ENCODE measurements at places on chromosomes 1 and 21.
A peak's percentile ranks its signal among the peaks of the same experiment; 100 is the strongest.

GRCh38 chr1:223760833-223761232 lies 48.5 kb downstream of the CAPN2 start:
- no peak for DNase-seq

DNA sequence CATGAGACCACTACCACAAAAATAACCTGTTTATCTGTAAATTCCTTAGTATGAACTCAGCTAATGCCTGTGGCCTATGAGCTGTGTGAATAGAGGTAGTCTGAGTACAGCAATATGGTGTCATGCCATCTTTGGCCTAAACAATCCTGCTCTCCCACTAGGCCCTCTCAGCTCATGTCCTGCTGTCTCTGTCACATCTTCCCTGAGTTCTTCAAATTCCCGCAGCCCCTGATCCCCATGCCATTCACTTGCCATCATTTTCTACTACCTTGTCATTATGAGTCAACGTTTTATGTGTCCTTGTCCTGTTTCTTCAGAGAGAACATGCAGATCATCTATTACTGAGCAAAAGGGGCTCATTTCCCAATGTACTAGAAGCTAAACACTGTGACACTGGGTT lies 125.6 kb downstream of the SPATA46 start:
- no peak for DNase-seq

- no peak for DNase-seq
Measured at GRCh38 chr1:53591924-53592323, 132.7 kb downstream of the DMRTB1 start.

DNA sequence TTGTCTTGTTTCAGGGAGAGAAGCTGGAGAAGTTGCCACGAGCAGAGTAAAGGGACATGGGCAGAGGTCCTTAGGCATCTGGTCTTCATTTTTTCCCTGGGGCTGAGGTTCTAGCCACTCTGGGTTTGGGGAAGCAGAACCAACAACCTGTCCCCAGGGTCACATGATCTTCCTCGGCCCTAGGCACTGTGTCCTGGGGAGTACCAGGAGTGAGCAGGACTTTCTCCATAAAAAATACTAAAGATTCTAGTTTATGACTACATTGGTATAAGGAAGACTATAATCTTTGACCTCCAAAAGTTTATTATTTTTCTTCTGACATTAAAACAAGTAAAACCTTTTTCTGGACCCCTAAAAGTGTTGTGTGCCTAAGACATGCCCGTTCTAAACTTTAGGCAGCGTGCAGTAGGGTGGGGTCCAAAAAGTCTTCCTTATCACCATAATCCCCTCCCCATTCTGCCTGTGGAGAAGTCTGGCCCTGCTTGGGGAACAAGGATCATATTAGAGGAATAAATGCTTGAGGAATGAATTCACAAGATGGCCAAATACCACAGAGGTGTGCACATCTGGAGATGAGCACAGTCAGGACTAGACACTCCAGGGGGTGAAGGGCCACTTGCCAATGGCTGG lies 19.3 kb upstream of the IGSF3 start:
- DNase-seq = no peak

DNA sequence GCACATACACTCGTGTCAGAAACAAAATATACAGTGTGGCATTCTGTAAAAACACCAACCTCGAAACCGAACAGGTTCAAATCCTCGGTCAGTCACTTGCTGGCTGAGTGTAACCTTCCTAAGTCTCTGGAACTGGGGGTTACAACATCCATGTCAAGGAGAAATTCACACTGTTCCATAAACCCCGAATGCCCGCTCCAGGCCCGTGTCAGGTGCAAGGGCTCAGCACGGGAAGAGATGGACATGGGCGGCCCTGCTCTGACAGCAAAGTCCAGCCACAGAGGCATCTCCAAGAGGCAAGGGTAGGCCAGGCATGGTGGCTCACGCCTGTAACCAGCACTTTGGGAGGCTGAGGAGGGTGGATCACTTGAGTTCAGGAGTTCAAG lies 79.5 kb downstream of the SLC66A1 start:
- no peak for DNase-seq

GRCh38 chr21:15514073-15514946 lies 215.5 kb upstream of the USP25 start:
- DNase-seq = peak; percentile 30

- DNase-seq = no peak
Measured at GRCh38 chr1:9612162-9612845, 23.6 kb downstream of the TMEM201 start.

DNA sequence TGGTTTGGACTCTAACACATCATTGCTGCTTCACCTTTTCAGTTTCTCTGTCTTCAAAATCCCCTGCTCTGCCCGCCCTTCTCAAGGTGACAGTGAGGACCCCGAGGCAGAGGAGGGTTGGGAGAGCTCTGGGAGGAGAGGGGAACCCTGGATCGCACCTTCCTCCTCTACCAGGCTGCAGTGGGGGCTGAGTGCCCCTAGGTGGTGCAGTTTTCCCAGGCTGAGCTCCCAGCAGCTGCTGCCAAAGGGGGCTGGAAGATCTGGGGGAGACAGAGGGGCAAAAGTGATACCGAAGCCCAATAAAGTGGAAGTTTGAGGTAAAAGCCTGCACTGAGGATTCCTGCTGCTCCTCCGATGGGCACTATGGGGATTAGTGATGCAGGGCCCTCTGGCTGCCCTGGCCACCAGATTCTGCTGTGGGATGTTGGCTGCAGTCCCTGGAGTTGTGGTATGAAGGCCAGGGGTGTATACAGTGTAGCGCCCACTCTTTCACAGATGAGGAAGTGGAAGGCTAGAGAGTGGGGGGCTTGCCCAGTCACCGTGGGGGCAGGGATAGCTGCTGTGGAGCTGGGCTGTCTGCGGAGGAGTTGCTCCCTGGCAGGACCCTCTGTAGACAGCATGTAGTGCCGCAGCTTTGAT lies 40.7 kb upstream of the SCMH1 start:
- DNase-seq = peak; percentile 19

DNA sequence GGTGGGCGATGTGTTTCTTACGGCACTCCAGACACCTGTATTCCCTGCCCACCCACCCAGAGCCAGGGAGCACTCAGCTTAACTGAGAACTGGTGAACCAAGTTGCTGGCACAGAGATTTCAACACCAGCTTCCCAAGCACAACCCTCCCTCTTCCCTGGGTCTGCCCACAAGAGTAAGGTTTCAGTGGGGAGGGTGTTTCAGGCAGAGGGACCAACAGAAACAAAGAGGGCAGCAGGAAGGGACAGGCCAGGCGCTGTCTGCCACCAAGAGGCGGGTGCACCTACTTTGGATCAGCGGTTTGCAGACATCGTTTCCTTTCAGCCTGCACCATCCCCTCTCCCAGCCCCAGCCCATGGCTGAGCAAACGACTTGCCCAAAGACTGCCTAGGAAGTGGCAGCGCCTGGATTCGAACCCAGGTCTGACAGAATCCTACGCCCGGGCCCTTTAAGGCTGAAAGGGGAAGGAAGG lies 21.9 kb upstream of the ALDH4A1 start:
- DNase-seq = no peak

DNA sequence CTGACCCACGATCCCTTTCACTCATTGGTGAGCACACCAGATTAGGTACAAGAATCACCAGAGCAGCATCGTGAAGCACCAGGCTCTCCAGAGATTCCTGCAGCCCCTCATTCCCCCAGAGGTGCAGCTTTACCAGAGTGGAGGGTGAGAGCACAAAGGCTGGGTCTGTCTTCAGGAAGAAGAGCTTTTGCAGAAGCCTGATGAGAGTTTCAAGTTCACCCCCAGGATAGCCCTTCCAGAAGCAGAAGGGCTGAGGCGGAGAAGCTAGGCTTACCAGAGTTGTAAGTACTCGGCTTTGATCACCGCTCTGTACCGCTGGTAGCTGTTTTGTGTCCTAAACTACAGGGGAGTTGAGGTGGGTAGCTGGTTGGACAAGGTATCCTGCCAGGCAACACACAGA lies 3.1 kb downstream of the TSSK3 start:
- DNase-seq = no peak

DNA sequence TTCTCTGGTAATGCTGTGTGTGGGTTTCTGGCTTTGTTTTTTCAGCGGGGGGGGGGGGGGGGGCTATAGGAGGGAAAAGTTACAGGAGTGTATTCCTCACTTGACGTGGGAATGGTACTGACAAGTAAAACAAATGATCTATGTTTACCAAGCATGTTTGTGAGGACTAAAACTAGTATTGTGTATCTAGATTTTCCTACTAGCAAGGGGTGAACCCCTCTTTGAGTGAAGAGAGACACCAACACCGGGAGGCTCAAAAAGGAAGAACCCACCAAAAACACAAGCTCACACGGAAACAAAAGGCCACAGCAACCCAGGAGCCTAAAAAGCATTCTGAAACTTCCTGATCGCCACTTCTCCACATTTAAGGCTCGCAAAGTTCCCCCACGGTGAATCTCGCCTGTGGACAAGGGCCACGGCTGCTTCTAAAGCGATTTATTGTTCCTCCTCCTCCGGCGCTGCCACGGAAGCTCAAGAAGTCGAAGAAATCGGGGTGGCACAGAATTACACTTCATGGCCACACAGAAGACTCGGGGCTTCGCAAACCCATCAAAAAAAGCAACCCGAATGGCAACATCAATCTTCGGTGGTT lies 703 bp downstream of the PUM1 start:
- no peak for DNase-seq

GRCh38 chr1:184449916-184450315 lies 63.1 kb downstream of the C1orf21 start:
- no peak for DNase-seq

- DNase-seq = no peak
Measured at GRCh38 chr1:172699695-172700227, 40.9 kb downstream of the FASLG start.

DNA sequence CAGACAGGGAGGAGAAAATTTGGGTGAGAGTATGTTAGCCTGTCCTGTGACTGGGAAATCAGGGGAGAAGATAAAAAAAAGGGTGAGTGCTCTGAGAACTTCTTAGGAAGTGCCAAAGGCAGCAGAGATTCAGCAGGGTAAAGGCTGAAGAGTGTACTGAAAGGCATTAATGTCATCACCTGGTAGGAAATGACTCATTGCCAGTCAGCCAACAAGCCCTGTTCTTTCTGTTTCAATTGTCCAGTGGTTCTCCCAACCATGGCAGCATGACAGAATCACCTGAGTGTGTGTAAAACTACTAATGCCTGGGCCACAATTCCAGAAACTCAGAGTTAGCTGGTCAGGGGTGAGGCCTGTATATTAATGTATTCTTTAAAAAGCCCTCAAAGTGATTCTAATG lies 83.5 kb downstream of the INTS7 start:
- no peak for DNase-seq

- no peak for DNase-seq
Measured at GRCh38 chr1:156465747-156466365, 34.7 kb downstream of the MEF2D start.

- no peak for DNase-seq
Measured at GRCh38 chr1:186715887-186716809, 35.9 kb upstream of the PTGS2 start.

DNA sequence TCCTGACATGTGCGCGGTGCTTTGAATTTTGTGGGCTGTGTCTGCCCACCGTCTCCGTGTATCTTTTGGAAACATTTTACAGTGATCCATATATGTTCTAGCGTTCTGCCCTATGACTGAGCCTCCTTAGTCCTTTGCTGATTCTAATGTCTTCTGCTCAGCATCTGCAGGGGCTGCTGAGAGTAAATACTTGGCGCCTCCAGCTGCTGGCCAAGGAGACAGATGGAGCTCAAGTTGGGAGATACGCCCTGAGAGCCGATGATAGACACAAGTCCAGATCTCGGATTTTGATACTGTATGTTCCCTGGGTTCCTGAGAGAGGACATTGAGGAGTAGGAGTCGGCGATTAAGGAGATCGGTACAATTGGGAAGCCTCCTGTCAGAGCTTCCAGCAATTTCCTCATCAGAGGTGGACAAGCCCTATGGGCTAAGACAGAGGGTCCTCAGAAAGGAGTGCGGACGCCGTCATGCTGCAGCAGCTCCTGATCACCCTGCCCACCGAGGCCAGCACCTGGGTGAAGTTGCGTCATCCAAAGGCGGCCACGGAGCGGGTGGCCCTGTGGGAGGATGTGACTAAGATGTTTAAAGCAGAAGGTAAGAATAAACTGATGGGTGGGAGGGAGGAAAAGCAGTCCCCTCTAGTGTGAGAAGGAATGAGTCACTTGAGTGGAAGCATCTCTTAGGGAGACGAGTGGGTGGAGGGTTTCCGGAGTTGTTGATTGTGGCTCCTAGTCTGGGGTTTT lies 390 bp downstream of the ZFP69B start:
- DNase-seq = peak; percentile 82

GRCh38 chr1:97570691-97571090 lies 350.1 kb downstream of the DPYD start:
- DNase-seq = no peak

GRCh38 chr1:82377201-82377884 lies 576.6 kb downstream of the ADGRL2 start:
- DNase-seq = no peak

GRCh38 chr1:175830500-175830899 lies 87.1 kb upstream of the TNR start:
- DNase-seq = no peak

- no peak for DNase-seq
Measured at GRCh38 chr1:15155888-15156741, 2.6 kb downstream of the TMEM51 start.

- no peak for DNase-seq
Measured at GRCh38 chr1:208115924-208116640, 128.1 kb downstream of the PLXNA2 start.

DNA sequence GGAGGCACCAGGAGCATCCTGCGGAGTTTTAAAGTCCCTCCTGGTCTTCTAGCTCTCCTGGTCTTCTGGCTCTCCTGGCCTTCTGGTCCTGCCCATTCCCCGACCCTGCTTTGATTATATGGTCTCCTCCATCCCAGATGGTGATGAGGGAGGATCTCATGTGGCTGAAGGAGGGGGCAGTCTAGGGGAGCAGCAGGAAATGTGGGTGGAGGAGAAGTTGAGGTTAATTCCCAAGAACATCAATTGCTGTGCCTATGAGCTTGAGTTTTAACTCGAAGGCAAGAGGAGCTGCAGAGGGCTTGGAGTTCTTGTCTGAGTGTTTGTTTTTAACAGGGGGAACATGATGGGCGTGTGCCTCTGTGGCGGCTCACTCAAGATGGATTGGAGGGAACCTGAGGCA lies 408.8 kb downstream of the MATN1 start:
- no peak for DNase-seq

DNA sequence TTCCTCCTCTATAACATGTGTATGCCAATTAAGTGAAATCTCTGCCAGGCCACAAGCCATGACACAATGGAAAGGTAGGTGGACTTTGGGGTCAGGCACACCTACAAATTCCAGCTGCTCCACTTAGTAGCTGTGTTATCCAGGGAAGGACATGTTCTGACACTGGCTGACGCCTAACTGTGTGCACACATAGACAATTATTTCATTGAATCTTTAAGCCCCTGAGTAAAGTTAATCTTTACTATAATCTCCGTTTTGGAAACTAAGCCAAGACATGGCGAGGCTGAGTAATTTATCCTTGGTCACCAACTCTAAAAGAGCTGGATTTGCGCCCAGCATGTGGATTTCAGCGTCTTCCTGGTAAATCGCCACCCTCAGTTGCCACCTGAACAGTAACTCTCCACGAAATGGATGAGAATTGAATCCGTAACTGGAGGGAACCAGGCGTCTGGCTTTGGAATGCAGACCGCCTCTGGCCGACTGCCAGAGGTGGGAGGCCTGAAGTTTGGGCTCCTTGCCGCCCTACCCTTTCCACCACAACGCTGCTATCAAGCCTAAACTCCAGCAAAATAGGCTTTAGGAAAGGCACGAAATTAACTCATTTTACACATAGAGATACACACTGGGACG lies 888 bp upstream of the SNRPE start:
- no peak for DNase-seq
